ENCODE measurements at places on chromosomes 7 and 10. TPM values are rescaled to one million over a fixed set of nuclear protein-coding genes. Genes with fewer than 3 reads are reported as not detected.
A peak's percentile ranks its signal among the peaks of the same experiment; 100 is the strongest.

Gene NPY
- not detected for total RNA-seq

DNA sequence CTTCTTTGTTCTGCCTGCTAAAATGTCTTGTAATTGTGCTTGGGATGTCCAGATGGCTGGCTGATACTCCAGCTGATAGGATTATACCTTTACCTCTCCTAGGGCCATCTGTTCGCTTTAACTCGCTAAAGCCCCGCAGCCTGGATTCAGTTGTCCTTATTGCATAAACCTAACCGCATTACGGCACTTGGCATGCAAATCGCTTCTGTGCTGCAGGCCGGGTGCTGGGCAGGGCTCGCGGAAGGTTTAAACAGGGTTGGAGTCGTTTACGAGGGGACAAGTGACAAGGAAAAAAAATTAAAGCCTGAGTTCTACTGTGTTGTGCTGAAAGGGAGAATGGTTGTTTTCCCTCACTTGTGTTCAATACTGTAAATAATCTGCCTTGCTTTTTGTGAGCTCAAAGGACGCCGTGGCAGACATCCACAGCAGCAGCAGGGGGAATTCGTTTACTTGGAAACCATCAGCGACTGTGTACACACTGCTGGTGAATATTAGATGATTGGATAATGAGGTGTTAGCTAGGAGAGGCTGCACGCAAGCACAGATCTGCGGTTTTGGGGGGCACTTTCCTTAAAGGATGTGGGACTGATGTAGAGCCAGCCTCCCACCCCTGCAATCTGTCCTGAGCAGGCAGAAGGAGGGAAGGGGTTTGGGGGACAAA lies 93.0 kb downstream of the EBF3 start:
- H3K27ac ChIP-seq, result no peak overlapping the region
- peak; percentile 81 for DNase-seq
- H3K36me3 ChIP-seq, result no peaks in the 10 kb centered on the region
- peaks cover 8% of the 10 kb centered on the region for H3K4me1 ChIP-seq
- no peak overlapping the region for H3K4me3 ChIP-seq

Gene CYP2C19
- 1.8 TPM for total RNA-seq

DNA sequence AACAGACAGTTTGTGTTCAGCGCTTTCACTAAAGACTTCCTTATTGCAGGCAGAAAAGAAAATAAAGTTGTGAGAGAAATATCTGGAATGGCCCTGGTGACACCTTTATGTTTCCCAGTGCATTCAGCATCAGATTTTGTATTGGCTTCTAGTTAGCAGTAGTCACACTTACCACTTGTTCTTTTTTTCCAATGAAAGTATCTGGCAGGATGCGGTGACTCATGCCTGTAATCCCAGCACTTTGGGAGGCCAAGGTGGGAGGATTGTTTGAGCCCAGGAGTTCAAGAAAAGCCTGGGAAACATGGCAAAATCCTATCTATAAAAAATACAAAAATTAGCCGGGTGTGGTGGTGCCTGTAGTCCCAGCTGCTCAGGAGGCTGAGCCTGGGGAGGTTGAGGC lies 649.6 kb downstream of the LRMDA start:
- H3K27ac ChIP-seq, result no peak overlapping the region
- no peak for DNase-seq
- no peaks in the 10 kb centered on the region for H3K27me3 ChIP-seq

GRCh38 chr10:67772894-67773511 lies 65.0 kb downstream of the DNAJC12 start:
- H3K27me3 ChIP-seq, result no peaks in the 10 kb centered on the region
- H3K4me3 ChIP-seq, result no peak overlapping the region
- H3K27ac ChIP-seq, result no peak overlapping the region
- no peaks in the 10 kb centered on the region for H3K36me3 ChIP-seq

Gene NPY4R
- 11.6 TPM for total RNA-seq

Gene ITIH5
- total RNA-seq, result 68.5 TPM

DNA sequence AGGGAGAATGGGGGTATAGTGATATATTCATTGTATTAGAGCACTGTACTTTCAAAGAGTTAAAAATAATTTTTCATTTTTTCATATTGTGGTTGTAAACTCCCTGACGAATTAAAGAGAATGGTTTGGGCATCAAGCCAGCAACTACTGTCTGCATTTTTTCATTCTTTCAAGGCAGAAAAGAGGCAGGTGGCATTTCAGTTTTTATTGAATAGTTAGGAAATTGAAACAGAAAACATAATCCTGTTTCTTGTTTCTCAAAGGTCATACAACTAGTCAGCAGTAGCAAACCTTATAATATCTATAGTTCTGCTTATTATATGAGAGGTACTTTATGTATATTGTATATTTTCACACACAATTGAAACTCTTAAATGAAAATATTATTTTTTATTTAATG lies 303.9 kb upstream of the KCND2 start:
- H3K4me3 ChIP-seq, result no peak overlapping the region
- no peaks in the 10 kb centered on the region for H3K27me3 ChIP-seq
- no peak overlapping the region for H3K27ac ChIP-seq
- no peaks in the 10 kb centered on the region for H3K36me3 ChIP-seq
- no peak for DNase-seq

- no peaks in the 10 kb centered on the region for H3K36me3 ChIP-seq
- DNase-seq, result no peak
- H3K27me3 ChIP-seq, result no peaks in the 10 kb centered on the region
- no peaks in the 10 kb centered on the region for H3K4me1 ChIP-seq
These were observed 65.1 kb downstream of the ATXN7L1 start for GRCh38 chr7:105811189-105811847.

DNA sequence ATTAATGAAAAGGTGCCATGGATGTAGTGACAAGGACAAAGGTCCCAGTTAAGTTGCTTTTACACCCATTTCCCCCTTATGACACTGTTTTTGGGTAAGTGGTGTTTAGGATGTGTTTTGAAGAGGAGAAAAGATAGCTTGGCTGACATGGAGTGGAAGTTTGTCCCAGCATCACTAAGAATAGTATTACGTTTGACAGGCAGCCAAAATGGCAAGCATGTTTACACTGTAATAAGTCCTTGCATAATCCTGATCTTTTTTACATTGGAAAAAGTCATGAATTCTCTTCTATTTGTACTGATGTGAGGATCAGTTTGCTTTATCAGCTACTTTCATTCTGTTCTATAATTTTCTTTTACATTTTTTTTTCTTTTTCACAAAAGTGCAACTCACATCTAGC lies 137.8 kb downstream of the CHRM2 start:
- H3K36me3 ChIP-seq, result no peaks in the 10 kb centered on the region
- H3K4me1 ChIP-seq, result peaks cover 14% of the 10 kb centered on the region
- peak; percentile 38 for DNase-seq
- H3K27me3 ChIP-seq, result no peaks in the 10 kb centered on the region

Gene TEX47
- not detected for total RNA-seq

DNA sequence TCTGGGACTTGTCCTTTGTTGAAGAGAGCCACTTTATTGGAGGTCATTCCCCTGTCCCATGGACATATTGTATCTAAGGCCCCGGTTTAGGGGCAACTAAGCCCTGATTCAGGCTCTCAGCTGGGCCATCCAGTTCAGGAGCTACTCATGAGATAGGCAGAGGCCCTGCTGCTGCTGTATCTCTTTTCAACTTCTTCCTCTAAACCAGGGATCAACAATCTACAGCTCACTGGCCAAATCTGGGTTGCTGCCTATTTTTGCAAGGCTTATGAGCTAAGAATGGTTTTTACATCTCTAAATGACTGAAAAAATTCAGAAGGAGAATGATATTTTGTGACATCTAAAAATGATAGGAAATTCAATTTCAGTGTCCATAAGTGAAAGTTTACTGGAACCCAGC lies 166.8 kb upstream of the GLI3 start:
- H3K4me1 ChIP-seq, result no peaks in the 10 kb centered on the region
- no peak for DNase-seq
- H3K36me3 ChIP-seq, result no peaks in the 10 kb centered on the region
- H3K4me3 ChIP-seq, result no peak overlapping the region

DNA sequence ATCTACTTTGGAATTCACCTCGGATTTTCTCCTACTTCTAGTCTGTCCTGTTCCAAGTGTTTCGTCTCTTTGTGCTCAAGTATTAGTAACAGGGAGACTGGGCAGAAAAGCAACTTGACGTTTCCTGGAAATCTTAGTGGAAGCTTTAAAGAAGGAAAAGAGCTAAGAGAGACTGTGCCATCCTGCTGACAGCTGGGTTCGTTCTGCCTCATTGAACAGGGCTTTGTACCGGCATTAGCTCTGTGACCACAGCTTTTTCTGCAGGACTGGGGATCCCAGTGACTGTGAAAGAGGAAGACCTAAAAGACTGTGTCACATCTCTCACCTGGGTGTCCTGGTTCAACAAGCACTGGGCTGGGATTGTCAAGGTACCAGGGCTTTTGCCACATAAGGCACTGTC lies 70.8 kb upstream of the CDCA7L start:
- no peak for DNase-seq
- H3K4me3 ChIP-seq, result no peak overlapping the region
- no peaks in the 10 kb centered on the region for H3K27me3 ChIP-seq

DNA sequence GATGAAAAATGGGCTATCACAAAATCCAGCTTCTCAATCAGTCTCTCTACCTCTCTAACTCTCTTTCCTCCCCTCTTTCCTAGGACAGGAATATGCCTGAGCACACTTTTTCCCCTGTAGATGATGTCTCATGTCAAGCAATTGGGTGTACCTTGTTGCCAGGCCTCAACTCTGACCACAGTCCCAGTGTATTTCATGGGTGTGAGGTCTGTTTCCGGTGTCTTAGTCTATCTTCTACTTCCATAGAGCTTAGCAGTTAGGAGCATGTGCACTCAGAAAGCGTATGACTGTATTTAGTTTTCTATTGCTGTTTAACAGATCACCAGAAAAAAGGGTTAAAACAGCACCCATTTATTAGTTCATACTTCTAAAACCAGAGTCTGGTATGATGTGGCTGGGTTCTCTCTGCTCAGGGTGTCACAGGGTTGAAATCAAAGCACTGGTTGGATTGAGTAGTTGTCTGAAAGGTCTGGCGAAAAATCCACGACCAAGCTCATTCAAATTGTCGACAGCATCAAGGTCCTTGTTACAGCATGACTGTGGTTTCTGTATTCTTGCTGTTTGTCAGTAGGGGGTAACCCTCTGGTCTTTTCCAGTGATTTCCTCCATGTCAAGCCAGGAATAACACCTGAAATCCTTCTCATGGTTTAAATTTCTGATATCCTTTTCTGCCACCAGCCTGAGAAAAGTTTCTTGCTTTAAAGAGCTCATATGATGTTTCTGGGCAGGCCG lies 130.0 kb downstream of the THSD7A start:
- H3K4me1 ChIP-seq, result peaks cover 5% of the 10 kb centered on the region
- H3K27me3 ChIP-seq, result no peaks in the 10 kb centered on the region
- DNase-seq, result no peak
- no peak overlapping the region for H3K4me3 ChIP-seq
- H3K36me3 ChIP-seq, result no peaks in the 10 kb centered on the region

DNA sequence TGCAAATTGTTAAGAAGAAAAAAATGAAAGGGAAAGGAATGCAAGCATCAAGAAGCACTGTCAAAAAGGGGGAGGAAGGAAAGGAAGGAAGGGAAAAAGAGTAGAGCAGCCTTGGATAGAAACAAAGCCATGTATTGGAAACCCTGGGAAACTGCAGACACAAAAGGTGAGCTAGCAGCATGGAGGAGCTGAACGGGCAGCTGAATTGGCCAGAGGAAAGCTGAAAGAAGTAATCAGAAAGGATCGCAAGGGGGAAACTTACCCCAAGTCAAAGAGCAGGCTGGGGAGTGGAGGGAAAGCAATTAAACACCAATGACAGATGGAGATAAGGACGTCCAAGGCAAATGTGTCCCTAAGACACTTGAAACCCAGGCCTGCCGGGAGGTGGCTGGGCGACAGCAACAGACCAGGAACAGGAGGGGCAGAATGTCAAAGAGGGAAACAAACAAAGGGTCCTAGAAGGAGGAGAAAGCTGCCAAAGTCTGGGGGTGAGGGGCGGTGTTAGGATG lies 93.8 kb upstream of the SVIL start:
- H3K27ac ChIP-seq, result no peak overlapping the region
- H3K27me3 ChIP-seq, result no peaks in the 10 kb centered on the region
- H3K36me3 ChIP-seq, result no peaks in the 10 kb centered on the region
- peak; percentile 18 for DNase-seq

Gene TMEM176B
- 39.2 TPM for total RNA-seq

Gene INTS1
- 31.2 TPM for total RNA-seq

Measured in lung (tissue), 17 donors.